Sigmoid colon (tissue), 7 donors: ENCODE measurements at places on chromosomes 4 and X. TPM values are rescaled to one million over a fixed set of nuclear protein-coding genes. Genes with fewer than 3 reads are reported as not detected.

The NRK gene
- total RNA-seq = 1.2 TPM

The RNF113A gene
- total RNA-seq = 10.7 TPM

The SERTM2 gene
- 1.4 TPM for total RNA-seq

The RPL34 gene
- total RNA-seq = 1,626 TPM

The ADH4 gene
- not detected for total RNA-seq

The WWC2 gene
- 27.0 TPM for total RNA-seq

The GABRG1 gene
- total RNA-seq = 0.16 TPM

The PHOX2B gene
- 3.3 TPM for total RNA-seq

The NMU gene
- total RNA-seq = not detected

The PRR27 gene
- total RNA-seq = not detected

The ZBED1 gene
- 25.8 TPM for total RNA-seq

The RHOXF2B gene
- total RNA-seq = not detected

GRCh38 chr4:8439168-8439567 lies 1.4 kb downstream of the ACOX3 start:
- no peak overlapping the region for H3K27ac ChIP-seq
- no peak overlapping the region for H3K4me3 ChIP-seq
- H3K27me3 ChIP-seq = no peaks in the 10 kb centered on the region

GRCh38 chr4:136768925-136769275 lies 763.4 kb downstream of the PCDH18 start:
- no peaks in the 10 kb centered on the region for H3K36me3 ChIP-seq
- no peak overlapping the region for H3K4me3 ChIP-seq
- no peaks in the 10 kb centered on the region for H3K27me3 ChIP-seq
- no peaks in the 10 kb centered on the region for H3K4me1 ChIP-seq

- peaks cover 11% of the 10 kb centered on the region for H3K4me1 ChIP-seq
- H3K4me3 ChIP-seq = peak within 1 kb of the TSS; percentile 63
- no peaks in the 10 kb centered on the region for H3K36me3 ChIP-seq
- no peaks in the 10 kb centered on the region for H3K27me3 ChIP-seq
Measured at GRCh38 chrX:54495814-54496516, at the start of gene FGD1. Gene FGD1 (minus strand): TSS chrX:54496234. CDS start chrX:54495432, 802 bp downstream.

- H3K4me3 ChIP-seq = no peak overlapping the region
- no peaks in the 10 kb centered on the region for H3K4me1 ChIP-seq
- no peak for DNase-seq
Measured at GRCh38 chr4:123562994-123563750, 166.6 kb downstream of the SPRY1 start.

GRCh38 chr4:89334311-89334710 lies 26.7 kb upstream of the GPRIN3 start:
- H3K4me3 ChIP-seq = no peak overlapping the region
- DNase-seq = no peak
- H3K36me3 ChIP-seq = no peaks in the 10 kb centered on the region
- H3K4me1 ChIP-seq = no peaks in the 10 kb centered on the region
- H3K27me3 ChIP-seq = no peaks in the 10 kb centered on the region
- H3K27ac ChIP-seq = no peak overlapping the region

GRCh38 chr4:113563691-113564378 lies 197.7 kb downstream of the CAMK2D start:
- H3K27me3 ChIP-seq = no peaks in the 10 kb centered on the region
- no peaks in the 10 kb centered on the region for H3K36me3 ChIP-seq
- DNase-seq = no peak
- no peak overlapping the region for H3K27ac ChIP-seq

DNA sequence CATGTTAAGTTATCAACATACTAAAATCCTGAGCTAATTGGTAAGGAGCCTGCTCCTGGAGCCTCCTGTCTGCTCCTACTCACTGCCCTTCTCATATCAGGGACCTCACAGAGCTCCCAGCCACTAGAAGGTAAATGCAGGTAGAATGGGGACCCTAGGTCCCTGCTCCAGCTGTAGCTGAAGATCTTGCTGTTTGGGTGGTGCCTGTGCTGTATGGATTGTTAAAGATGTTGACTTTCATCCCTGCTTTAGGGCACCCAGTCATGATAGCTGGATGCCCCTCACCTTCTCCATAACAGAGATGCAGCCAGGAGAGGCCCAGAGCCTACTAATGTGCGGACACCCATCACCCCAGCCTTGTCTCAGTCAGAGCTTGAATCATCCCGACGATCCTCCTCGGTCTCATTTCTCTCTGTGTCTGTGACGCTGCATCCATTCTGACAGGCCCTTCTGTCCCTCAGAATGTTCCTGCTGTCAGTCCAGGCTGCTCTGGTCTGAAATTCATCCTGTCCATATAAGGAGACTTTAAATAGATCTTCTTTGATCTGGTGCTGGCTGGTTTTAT lies 341.7 kb upstream of the GATB start:
- no peaks in the 10 kb centered on the region for H3K27me3 ChIP-seq
- no peaks in the 10 kb centered on the region for H3K36me3 ChIP-seq

- H3K4me1 ChIP-seq = peaks cover 13% of the 10 kb centered on the region
- H3K27me3 ChIP-seq = no peaks in the 10 kb centered on the region
- H3K27ac ChIP-seq = peak overlapping the region; percentile 92
- H3K36me3 ChIP-seq = no peaks in the 10 kb centered on the region
Measured at GRCh38 chrX:103586659-103587058, 1.3 kb downstream of the TCEAL4 start.

DNA sequence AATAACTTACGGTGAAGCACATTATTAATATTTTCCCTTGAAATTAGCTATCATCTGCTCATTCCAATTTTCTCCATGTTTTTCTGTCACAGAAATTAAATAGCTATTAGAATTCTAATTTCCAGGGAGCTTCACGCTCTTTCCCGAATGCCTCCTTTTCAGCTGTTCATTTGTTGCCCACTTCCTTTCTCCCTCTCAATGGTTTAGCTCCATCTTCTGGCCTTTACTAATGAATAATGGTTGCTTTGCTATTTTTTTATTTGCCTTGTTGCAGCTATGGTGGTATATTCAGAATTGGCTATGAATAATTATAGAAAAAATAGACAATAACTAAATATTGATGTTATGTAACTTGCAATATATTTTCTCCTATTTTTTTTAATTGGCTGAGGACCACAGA lies 70.5 kb downstream of the GRIA2 start:
- H3K4me1 ChIP-seq = no peaks in the 10 kb centered on the region
- H3K27ac ChIP-seq = no peak overlapping the region

DNA sequence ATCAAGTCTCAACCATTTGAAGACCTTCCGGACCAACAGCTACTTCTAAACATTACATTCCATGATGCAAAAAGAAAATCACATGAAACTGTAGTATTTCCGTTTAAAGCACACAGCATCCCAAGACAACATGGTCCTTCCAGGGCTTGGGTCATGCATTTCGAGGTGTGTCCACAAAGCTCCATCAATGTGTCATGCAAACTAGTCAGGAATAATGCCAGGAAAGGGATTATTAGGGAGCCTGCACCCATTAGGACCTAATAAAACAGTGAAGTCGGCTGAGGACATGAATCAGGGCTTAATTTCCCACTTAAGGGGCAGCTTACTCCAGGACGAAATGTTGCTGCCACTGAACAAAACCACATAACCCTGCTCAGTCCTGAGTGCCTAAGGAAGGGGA lies 177.9 kb downstream of the TSPAN5 start:
- H3K27ac ChIP-seq = no peak overlapping the region
- H3K36me3 ChIP-seq = no peaks in the 10 kb centered on the region
- H3K4me3 ChIP-seq = no peak overlapping the region
- no peaks in the 10 kb centered on the region for H3K27me3 ChIP-seq
- no peaks in the 10 kb centered on the region for H3K4me1 ChIP-seq

GRCh38 chrX:21276736-21277433 lies 97.3 kb upstream of the CNKSR2 start:
- no peaks in the 10 kb centered on the region for H3K27me3 ChIP-seq
- H3K4me3 ChIP-seq = no peak overlapping the region
- no peaks in the 10 kb centered on the region for H3K36me3 ChIP-seq
- no peak for DNase-seq
- no peak overlapping the region for H3K27ac ChIP-seq
- H3K4me1 ChIP-seq = no peaks in the 10 kb centered on the region

DNA sequence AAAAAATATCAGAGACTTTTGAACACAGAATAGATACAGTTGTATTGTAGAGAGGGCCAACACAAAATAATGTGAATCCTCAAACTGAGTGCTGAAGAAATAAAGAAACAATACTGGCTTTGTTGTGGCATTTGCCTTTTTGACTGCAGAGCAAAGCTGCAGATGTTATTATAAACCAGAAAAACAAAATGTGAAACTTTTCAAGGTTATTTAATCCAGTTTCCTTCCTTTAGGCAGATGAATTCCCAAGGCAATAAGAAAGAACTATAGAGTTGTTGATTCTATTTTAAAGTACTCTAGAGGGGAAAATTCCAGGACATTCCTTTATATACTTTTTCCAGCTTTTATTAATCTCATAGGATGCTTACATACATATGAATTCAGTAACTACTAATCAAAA lies 186.8 kb downstream of the NDST4 start:
- H3K27ac ChIP-seq = no peak overlapping the region
- no peaks in the 10 kb centered on the region for H3K4me1 ChIP-seq
- no peak for DNase-seq
- no peak overlapping the region for H3K4me3 ChIP-seq
- no peaks in the 10 kb centered on the region for H3K36me3 ChIP-seq

DNA sequence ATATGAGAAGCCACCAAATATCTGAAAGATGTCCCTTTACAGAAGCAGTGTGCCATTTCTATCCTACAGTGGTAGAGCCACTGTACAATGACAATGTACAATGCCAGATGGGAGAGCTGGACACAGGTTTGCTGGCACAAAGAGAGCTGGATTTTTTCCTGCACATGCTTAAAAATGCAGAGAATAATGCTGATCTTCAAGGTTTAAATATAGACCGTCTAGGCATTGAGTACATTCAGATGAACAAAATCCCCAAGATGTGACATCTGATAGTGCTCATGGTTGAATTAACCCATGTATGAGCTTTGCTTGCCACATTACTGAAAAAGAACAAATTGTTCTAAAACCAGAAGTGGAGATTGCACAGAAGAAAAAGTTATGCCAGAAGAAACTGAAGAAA lies 11.7 kb downstream of the ADGRL3 start:
- no peak overlapping the region for H3K27ac ChIP-seq
- no peaks in the 10 kb centered on the region for H3K4me1 ChIP-seq
- no peaks in the 10 kb centered on the region for H3K36me3 ChIP-seq
- H3K4me3 ChIP-seq = no peak overlapping the region

- H3K4me3 ChIP-seq = no peak overlapping the region
- no peak for DNase-seq
- H3K27me3 ChIP-seq = no peaks in the 10 kb centered on the region
- H3K4me1 ChIP-seq = no peaks in the 10 kb centered on the region
- no peaks in the 10 kb centered on the region for H3K36me3 ChIP-seq
Measured at GRCh38 chr4:105509714-105510113, 35.9 kb upstream of the PPA2 start.

DNA sequence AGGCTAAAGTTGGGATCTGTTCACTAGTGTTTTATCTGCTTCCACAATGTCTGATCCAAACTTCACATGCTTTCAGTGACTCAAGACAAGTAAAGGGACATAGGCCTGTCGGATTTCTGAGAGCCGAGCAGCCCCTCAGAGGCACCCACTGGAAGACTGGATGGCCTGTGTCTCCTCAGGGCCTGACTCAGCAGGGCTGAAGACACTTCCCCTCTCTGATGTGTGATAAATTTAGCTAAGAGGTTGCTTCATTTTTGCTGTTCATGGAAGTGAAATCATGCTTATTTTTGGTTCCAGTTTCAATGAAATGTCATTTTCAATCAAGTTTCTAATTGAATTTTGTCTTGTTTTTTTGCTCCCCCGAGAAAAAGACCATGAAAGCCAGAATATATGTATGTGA lies 93.7 kb downstream of the MXRA5 start:
- no peaks in the 10 kb centered on the region for H3K27me3 ChIP-seq
- DNase-seq = no peak
- no peak overlapping the region for H3K4me3 ChIP-seq
- H3K4me1 ChIP-seq = no peaks in the 10 kb centered on the region
- no peak overlapping the region for H3K27ac ChIP-seq
- H3K36me3 ChIP-seq = no peaks in the 10 kb centered on the region

DNA sequence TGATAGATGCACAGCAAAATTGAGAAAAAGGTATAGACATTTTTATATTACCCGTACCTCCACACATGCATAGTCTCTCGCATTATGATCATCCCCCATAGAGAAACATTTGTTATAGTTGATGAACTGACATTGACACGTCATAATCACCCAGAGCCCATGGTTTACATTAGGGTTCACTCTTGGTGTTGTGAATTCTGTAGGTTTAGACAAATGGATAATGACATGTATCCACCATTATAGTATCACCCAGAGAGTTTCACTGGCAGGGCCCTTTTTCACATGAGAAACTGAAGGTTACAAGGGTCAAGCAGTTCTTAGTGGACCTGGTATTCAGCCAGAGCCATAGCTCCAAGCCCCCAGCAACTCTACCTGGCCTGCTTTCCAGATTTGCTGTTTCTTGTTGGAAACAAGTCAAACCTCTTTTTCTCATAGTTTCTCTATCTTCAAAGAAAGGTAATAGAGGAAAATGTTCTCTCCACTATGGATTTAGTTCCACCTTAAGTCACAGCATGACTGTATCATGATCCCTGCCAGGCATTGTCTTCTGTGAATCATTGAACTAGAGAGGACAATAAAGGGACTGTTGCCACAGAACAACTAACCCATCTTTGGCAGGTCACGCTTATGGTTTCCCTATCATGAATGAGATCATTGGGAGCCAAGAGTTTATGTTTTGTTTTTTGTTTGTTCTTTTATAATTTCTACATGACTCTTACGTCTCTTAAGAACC lies 64.0 kb downstream of the HHIP start:
- H3K4me1 ChIP-seq = no peaks in the 10 kb centered on the region
- no peak overlapping the region for H3K4me3 ChIP-seq
- no peak overlapping the region for H3K27ac ChIP-seq
- DNase-seq = no peak
- no peaks in the 10 kb centered on the region for H3K27me3 ChIP-seq

- no peaks in the 10 kb centered on the region for H3K36me3 ChIP-seq
- no peaks in the 10 kb centered on the region for H3K4me1 ChIP-seq
- H3K27me3 ChIP-seq = no peaks in the 10 kb centered on the region
- H3K27ac ChIP-seq = no peak overlapping the region
- DNase-seq = no peak
Measured at GRCh38 chrX:22040184-22040583, 8.1 kb downstream of the PHEX start.

- no peak overlapping the region for H3K4me3 ChIP-seq
- no peak overlapping the region for H3K27ac ChIP-seq
- no peaks in the 10 kb centered on the region for H3K27me3 ChIP-seq
- H3K4me1 ChIP-seq = no peaks in the 10 kb centered on the region
- no peak for DNase-seq
- no peaks in the 10 kb centered on the region for H3K36me3 ChIP-seq
Measured at GRCh38 chr4:74255096-74255495, 53.2 kb upstream of the EPGN start.

GRCh38 chrX:118802857-118803256 lies 20.8 kb upstream of the ZCCHC12 start:
- no peak overlapping the region for H3K27ac ChIP-seq
- no peaks in the 10 kb centered on the region for H3K36me3 ChIP-seq
- H3K4me1 ChIP-seq = peaks cover 9% of the 10 kb centered on the region
- no peaks in the 10 kb centered on the region for H3K27me3 ChIP-seq

DNA sequence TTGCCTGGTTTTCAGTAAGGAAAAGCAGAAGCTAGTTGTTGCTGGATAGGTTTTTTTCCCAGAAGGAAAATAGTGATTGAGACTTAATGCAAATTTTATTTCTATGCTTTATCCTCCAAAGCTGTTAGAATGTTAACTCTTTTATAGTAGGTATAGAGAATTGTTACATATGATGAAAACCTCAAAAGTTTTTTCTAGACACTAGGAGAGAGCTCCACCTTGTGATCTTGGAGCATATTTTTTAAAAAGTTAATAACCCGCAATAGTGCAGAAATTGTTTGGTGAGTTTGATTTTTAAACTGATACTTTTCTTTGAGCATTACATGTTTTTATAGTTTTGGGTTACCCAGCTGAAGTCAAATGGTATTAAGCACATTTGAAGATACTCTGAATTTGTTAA lies 56.5 kb downstream of the STAG2 start:
- no peaks in the 10 kb centered on the region for H3K27me3 ChIP-seq
- H3K4me1 ChIP-seq = peaks cover 39% of the 10 kb centered on the region
- no peaks in the 10 kb centered on the region for H3K36me3 ChIP-seq
